EH (cell line): ENCODE measurements at places on chromosomes 3 and 15.

GRCh38 chr3:147864754-147865354, 455.7 kb downstream of the ZIC1 start:
- no peak for DNase-seq

- no peak for DNase-seq
Measured at GRCh38 chr3:144197116-144197515, 225.5 kb downstream of the DIPK2A start.

DNA sequence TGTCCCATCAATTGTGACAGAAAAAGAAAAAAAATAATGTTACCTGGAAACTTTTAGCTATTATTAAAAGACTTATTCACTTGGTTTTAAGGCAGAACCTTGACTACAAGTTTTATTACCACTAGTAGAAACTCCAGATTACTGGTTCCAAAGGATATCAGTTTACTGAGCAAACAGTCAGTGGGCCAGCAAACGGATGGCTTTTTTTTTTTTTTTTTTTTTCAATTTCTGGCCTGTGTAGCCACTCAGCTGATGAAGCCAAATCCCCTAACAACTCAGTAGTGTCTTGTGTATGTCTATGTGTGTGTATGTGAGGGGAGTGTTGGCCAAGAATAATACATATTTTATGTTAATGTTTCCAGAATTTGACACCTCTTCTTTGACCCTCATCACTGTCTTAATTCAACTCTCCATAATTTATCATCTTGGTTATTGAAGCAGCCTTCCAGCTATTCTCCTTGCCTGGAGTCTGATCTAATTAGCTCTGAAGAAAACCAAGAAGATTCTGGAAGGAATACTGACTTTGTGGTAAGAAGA, 724.9 kb downstream of the NSUN3 start:
- DNase-seq: no peak

- DNase-seq: no peak
Measured at GRCh38 chr15:82309802-82310201, 39.5 kb downstream of the GOLGA6L10 start.

DNA sequence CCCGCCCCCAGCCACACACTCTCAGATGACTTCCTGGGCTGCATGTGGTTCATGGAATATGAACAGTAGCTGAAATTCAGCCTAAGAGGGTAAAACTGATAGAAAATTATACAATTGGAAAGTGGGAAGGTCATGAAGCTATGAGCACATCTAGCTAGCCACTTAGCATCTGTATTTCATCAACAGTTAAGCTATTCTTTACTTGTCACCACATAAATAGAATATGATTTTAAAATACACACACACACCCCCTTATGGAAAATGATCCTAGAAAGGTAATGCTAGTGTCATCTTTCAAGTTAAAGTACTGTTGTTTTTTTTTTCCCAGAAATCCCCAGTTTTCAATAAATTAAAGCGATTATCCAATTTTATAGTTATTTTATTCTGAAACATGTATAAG, 3.6 kb downstream of the MAP4 start:
- DNase-seq: no peak

- DNase-seq: no peak
Measured at GRCh38 chr3:100221159-100221558, 39.6 kb upstream of the TBC1D23 start.

DNA sequence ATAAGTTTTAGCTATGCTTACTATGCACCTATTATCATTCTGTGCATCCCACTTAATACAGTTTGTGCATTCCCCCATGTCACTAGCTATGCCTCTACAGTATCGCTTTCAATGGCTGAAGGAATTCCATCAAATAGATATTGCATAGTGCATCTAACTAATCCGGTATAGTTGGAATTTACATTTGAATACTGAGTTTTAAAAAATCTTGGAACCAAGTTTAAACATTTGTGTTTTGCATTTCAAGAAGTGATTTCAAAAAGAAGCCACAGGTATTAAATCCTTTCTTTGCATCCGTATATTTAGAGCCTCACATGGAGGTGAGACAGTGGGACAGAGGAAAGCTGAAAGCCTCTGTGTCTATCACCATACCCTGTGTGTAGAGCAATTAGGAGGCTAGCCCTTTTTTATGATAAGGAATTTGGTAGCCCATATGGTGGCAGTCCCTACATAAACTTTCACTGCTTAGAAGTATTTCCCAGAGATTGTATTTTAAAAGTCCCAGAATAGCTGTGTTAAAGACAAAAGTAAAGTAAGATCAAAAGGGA, 960.2 kb upstream of the CFAP20DC start:
- DNase-seq: no peak

DNA sequence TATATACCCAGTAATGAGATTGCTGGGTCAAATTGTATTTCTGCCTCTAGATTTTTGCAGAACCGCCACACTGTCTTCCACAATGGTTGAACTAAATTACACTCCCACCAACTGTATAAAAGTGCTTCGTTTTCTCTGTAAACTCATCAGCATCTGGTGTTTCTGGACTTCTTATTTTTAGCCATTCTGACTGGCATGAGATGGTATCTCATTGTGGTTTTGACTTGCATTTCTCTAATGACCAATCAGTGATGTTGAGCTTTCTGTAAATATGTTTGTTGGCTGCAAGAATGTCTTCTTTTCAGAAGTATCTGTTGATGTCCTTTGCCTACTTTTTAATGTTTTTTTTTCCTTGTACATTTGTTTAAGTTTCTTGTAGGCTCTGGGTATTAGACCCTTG, 182.9 kb upstream of the TRIM42 start:
- DNase-seq: peak; percentile 5

DNA sequence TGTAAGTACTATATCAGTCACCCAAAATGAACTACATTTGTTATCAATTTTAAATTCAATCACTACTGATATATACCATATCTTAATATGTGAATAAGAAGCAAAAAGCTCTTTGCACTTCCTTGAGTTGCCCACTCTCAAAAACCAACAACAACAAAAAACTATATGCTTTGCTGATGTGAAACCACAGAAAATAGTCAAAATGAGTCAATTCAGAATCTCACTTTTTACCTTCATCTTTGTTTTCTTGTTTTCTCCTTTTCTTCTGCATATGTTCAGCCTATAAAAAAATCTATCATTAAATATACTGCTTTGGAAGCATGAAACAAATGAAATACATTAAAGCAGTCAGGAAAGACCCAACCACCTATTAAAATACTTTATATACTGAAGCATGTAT, 80.7 kb downstream of the UBR1 start:
- no peak for DNase-seq

DNA sequence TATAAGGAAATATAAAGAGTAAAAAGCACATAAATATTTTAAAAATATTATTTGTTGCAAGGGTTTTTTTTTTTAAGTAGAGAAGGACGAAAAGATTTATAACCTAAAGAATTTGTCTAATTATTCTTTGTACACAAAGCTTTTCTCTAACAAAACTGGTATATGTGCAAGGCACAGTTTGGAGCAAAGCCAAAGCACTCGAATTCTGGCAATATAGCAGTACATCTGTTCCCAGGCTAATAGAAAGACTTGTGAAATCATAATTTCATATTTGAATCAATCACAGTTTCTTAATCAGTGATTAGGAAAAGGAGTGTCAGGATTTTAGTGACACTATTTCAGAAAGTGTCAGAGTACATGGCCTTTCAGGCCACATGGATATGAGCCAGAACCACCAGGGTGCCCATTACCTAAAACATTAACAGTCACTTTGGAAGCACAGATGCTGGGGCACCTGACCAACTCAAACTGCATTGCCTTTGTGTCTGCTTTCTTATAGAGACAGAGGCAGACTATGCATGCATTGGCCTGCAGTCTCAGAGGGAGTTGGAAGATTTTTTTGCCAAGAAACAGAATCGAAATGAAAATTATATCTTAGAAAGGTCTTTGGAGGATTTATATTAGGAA, 651.8 kb upstream of the SGO1 start:
- no peak for DNase-seq

- DNase-seq: no peak
Measured at GRCh38 chr3:46884929-46885328, 7.4 kb downstream of the PTH1R start.

DNA sequence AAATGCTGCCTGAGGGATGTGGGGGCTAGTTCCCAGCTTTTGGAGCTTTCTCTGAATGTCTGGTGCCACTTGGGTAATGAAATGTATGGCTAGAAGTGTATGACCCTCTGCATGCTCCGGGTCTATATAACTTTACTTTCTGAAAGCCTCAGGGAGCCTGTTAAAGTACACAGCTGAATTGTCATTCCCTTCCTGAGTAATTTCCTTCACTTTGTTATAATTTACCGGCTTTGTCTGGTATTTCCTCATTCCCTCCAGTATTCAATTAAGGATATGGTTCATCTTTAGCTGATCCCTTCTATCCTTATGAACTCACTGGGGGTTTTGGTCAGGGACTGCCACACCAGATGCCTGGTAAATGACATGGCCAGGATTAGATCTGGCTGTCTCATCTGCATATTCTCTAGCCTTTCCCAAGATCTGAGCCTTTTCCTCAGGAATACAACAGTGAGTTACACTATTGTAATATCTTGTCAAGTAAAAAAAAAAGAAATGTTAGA, 620.3 kb downstream of the ZPLD1 start:
- DNase-seq: no peak

GRCh38 chr15:57425842-57426241, 49.5 kb downstream of the CGNL1 start:
- no peak for DNase-seq

- DNase-seq: no peak
Measured at GRCh38 chr3:13190378-13190765, 117.1 kb upstream of the IQSEC1 start.

- no peak for DNase-seq
Measured at GRCh38 chr3:85342915-85343314, 384.1 kb downstream of the CADM2 start.

- DNase-seq: peak; percentile 21
Measured at GRCh38 chr3:49352890-49353421, 5.2 kb downstream of the GPX1 start.

DNA sequence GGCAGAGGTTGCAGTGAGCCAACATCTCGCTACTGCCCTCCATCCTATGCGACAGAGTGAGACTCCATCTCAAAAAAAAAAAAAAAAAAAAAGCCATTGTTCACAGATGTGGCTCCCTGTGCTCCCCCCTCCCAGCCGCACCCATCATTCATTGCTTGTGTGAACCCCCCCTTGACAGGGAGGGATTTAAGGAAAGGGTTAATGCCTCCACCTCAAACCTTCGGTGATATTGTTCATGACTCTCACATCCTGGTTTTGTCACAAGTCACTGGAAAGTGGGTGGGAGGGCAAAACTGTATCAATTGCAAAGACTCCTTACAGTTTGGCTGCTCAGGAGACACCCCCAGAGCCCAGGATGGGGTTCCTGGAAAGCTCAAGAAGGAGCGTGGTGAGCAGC, 7.7 kb downstream of the SLC6A6 start:
- no peak for DNase-seq

GRCh38 chr3:194194757-194195085, 58.8 kb downstream of the HES1 start:
- DNase-seq: no peak

DNA sequence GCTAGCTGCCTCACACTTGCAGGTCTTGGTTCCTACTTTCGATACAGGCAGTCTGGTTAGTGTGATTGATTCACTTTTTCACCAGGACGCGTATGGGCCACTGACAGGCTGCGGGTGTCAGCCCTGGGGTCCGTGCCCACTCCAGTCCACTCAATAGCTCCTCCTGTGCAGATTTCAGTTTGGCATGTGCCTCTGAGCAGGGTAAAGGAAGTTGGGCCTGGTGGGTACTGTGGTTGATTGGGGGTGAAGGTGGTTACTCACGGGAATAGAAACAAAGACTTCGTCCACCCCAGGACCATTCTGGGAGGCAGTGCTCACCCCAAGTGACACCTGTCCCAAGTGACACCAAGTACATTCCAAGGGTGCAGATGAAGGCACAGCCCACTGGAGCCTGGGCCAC, 62.3 kb downstream of the EPHB1 start:
- DNase-seq: no peak

DNA sequence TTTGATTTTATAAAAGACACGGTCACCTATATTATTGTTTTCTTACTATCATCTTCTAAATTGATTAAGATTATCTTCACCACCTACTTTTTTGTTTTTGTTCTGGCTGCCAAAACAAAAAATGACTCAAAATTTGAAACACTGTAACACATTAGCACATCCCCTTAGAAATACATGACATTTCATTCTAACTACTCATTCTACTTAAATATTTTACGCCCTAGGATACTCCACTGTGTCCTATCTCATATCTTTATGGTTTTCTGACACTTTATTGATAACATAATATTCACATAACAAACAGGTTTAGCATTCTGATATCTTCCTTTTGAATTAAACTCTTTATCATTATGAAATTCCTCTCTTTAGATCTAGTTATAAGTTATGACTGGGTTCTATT, 656.2 kb downstream of the GBE1 start:
- DNase-seq: no peak

- DNase-seq: peak; percentile 49
Measured at GRCh38 chr3:154758109-154758868, 321.8 kb upstream of the MME start.

DNA sequence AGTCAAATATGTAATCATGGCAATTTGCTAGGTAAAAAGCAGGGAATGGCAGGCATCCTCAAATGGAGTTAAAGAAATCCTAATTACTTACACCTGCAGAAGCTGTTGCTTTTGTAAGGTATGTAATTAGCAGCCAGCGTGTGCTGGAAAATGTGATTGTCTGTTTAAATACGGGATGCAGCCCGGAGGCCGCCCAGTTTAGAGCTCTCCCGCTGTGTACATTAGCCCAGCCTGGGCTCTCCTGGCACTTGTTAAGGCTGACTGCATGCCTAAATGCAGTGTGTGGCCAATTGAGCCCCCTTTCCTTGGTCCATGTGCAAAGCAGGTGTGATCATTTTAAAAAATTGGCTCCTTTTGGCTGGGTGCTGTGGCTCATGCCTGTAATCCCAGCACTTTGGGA, 9.0 kb downstream of the DPH3 start:
- no peak for DNase-seq

GRCh38 chr3:114175204-114175987, 3.5 kb downstream of the DRD3 start:
- no peak for DNase-seq

- DNase-seq: no peak
Measured at GRCh38 chr3:171358181-171358880, 101.9 kb downstream of the TNIK start.

GRCh38 chr3:108130701-108131474, 40.1 kb upstream of the CD47 start:
- DNase-seq: peak; percentile 90

DNA sequence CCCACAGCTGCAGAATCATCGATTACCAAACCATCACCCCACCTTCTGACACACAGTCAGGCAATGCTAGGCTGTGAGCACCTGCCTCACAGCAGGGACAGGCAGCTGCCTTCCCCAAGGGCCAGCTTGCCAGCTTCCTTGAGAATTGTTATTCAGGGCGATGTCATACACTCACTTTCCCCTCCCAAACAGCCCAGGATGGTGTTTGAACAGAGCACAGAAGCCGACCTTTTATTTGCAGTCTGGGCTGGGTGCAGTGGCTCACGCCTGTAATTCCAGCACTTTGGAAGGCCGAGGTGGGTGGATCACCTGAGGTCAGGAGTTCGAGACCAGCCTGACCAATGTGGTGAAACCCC, 84.5 kb upstream of the HERC1 start:
- no peak for DNase-seq

GRCh38 chr3:104908761-104909160, 457.9 kb upstream of the ALCAM start:
- DNase-seq: peak; percentile 34

GRCh38 chr3:196195664-196196265, 15.4 kb downstream of the ZDHHC19 start:
- no peak for DNase-seq
